ENCODE measurements at places on chromosomes 2 and 18.
A peak's percentile ranks its signal among the peaks of the same experiment; 100 is the strongest.

DNA sequence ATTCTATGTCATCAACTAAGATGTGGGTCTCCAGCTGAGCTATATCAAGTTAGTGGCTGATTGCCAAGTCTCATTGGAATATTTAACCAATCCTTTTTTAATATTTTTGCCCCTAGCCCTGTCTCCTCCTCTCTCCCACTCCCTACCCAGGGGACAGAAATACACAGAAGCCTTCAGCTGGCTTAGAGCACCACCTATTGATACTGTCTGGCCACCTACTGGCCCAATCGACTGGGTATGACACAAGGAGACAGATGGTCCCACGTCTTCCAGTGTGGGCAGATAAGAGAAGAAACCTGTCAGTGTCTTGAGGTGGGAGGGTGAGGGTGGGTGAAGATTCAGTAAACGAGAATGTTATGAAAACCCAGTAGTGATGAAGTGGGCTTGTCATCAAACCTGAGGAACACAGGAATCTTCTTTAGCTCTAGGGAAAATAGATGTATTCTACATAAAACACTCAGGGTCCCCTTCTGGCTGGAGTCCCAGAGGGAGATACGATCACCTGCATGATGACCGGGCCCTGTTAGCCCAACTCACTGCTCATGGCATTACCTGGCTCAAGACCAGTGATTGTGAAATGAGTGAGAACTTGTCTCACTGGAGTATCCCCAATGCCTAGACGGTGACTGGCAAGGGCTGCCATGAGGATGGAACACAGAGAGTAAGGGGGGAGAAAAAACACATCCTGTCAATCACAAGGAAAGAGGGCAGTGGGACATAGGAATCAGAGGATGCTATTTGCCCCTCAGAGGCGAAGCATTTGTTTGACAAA is 26.7 kb downstream of the POLR1A start:
- peak; percentile 43 for DNase-seq

- no peak for DNase-seq
Observed at GRCh38 chr2:3779496-3780049, 76.2 kb downstream of the DCDC2C start.

DNA sequence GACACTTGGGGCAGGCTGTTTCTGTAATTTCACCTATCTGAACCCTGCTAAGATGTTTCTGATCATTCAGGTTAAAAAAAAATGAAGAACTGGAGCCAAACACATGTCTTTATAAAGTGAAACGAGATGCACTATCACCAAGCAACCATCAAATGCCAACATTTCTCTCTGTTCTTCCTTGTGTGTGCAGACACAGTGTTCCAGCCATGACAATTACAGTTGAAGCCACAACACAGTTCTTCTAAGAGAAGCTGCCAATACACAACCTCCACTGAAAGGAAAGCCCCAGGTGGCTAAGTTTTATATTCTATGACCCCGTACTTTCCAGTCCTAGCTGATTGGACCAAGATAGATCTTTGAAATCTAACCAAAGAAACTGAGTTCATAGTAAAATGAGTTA is 181.8 kb downstream of the RAD51AP2 start:
- DNase-seq, result no peak

DNA sequence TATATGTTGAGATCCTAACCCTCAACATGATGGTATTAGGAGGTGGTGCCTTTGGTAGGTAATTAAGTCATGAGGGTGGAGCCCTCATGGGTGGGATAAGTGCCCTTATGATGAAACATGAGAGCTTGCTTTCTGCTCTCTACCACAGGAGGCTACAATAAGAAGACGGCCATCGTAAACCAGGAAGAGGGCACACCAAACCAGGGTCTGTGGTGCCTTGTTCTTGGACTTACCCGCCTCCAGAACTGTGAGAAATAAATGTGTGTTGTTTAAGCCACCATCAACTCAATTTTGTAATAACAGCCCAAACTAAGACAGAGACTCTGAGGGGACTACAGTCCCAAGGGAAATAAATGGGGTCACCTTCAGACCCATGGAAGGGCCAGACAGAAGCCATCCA is 52.3 kb downstream of the IRS1 start:
- DNase-seq, result no peak

DNA sequence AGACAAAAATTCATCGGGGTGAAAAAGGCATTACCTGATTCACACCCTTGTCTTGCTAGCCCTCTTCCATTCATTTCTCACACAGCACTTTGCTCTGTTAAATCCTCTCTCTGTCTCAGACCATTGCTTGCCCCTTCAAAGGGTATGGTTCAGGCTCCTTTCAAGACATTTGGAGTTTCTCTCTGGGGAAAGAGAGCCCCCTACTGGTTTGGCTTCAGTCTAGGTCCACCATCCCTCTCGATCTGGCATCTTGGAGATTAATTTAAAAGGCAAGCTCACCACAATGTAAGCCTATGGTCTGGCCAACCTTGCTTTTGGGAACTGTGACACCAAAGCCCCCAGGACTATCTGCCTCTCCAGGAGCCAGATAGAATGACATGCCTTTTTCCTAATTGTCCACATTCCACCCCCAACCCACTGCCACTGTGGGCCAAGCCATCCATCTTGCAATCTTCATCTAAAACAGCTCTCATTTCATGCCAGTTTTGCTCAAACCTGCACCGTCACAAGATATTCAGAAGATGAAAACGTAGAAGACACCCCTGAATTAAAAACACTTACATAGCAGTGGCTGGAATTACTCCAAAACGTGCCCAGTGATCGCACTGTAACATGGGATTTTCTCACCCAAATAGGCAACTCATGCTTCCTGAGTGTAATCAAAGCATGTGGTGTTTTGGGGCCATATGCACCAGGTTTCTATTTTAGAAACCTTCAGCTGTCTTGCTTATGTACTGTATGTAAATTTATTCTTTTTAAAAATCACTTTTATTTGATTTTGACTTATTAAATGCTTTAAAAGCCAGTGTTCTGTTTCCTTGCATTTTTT is 93.9 kb downstream of the FARSB start:
- peak; percentile 4 for DNase-seq

GRCh38 chr2:57497489-57498096 is 549.0 kb upstream of the VRK2 start:
- DNase-seq, result peak; percentile 36

GRCh38 chr18:66819235-66819634 is 215.3 kb upstream of the CDH19 start:
- DNase-seq, result no peak

DNA sequence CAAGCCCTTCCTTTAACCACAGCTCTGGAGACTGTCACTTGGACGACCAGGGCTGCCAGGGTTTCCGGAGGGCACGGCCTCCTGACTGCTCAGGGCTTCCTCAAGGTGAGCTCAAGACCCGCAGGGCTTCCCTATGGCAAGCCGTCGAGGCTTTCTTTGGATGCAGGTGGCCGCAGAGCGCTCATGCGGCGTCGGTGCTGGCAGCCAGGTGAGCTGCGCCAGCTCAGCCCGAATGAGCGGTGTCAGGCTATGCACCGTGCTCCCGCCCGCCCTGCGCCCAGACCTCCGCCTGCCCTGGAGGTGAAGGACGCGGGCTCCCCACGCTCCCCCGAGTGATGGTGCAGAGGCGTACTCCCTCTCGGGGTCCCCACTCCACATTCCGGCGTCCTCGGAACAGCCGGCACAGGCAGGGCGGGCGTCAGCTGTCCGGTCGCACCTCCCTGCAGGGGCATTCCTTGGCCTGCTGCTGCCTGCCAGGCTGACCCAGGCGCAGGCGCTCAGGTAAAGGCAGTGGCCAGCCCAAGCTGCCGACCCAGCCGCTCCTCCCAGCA is 20.8 kb upstream of the TUBB6 start:
- DNase-seq, result no peak

DNA sequence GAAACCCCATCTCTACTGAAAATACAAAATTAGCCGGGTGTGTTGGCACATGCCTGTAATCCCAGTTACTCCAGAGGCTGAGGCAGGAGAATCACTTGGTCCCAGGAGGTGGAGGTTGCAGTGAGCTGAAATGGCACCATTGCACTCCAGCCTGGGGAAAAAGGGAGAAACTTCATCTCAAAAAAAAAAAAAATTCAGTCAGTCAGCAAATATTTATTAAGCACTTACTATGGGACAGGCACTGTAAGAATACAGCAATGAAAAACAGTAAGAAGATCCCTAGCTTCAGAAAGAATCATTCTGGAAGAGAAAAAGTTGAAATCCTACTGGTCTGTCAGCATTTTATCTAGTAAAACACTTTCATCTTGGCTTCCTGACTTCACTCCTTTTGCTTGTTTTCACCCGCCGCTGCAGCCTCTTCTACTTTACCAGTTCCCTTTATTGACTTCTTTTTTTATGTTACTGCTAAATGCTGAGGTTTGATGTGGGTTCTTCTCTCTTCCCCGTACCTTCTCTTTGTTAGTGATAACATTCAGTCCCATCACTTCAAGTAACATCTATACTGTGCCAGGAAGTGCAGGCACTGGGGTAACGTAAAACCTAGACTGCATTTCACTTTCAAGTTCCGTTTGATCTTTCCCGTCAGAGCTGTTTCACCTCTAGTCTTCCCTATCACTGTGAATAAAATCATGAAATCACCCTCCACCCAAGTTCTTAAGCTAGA is 10.8 kb upstream of the TAF4B start:
- DNase-seq, result no peak

GRCh38 chr2:166727095-166727494 is 161.2 kb upstream of the XIRP2 start:
- DNase-seq, result no peak

GRCh38 chr2:229335877-229336346 is 64.8 kb upstream of the PID1 start:
- DNase-seq, result no peak

- DNase-seq, result no peak
Observed at GRCh38 chr18:49464718-49465598, 4.5 kb upstream of the DYM start.

DNA sequence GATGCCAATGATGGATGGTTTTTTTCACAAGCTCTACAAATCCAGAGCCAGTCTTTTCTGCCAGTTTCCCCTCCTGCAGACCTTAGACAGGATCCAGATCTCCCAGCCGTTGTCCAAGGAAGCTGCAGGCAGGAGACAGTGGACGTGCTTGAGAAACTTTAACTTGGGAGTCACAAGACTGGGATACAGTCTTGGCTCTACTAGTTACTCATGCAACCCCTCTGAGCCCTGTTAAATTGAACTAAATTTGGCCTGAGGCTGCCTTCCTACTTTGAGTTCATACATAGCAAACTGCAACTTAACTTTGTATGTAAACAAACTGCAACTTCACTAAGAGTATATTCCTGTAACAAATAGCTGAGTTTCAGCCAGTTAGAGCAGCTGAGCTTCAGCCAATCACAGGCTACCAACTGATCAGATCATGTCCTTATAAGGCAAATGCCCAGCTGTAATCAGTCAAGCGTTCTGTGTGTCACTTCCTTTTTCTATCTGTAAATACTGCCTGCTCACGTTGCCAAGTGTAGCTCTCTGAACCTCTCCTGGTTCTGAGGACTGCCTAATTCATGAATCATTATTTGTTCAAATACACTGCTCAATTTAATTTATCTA is 140.9 kb downstream of the CAPN13 start:
- no peak for DNase-seq

All from NCI-H524 treated with DMSO at 0.1 percent for 48 hours (cell line).